ENCODE measurements at places on chromosomes 3 and 15.

GRCh38 chr3:192417017-192417416, 310.3 kb downstream of the FGF12 start:
- DNase-seq: no peak

DNA sequence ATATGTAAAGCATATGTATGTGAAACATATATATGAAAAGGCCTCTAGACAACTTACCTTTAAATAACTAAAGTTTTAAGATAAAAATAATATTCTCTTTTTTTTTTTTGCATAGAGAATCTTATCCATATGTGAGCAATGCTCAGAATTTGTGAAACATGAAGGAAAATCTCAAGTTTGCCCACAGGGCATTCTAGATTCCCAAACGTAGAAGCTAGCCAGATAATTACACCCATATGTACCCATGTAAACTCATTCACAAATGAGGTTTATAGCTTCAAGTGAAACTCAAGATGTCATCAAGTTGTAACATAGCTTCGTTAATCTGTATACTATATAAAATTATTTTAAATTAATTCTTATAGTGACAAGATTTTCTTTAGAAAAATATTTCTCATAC, 537.3 kb upstream of the NR2F2 start:
- DNase-seq: no peak

DNA sequence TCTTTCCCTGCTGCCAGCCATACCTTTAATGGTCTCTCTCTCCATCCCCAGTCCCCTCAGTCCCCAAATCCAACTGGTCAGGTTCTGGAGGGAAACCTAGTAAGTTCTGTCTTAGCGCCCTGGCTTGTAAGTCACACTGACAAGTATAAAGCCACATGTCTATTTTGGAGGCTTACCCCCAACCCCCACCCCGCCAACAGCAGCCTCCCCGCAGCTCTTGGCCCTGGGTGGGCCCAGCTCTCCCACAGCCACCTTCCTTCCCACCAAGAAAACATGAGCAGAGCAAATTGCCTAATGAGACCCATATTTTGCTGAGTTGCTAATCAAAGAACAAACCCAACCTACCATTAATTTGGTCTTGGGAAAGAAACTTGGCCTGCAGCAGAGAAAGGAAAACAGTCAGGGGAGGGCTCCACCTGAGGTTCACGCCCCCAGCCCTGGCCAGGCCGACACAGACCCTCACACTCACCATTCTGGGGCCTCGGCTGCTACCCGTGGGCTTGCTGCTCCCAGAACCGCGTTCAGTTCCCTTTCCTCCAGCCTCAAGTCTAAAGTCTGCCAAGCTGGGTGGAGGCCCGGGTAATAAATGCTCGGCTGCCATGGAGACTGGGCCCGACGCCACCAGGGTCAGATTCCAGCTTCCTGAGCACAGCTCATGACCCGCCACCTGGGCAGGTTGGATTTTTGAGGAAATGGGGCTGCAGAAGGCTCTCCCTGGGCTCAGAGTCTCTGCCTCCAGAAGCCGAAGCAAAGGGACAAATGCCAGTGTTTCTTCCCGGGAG, at the start of gene CALML4:
CALML4 (minus strand) TSS at position 557 of the 782 bp plus-strand sequence; CDS start at position 472, 85 bp downstream.
- DNase-seq: no peak

DNA sequence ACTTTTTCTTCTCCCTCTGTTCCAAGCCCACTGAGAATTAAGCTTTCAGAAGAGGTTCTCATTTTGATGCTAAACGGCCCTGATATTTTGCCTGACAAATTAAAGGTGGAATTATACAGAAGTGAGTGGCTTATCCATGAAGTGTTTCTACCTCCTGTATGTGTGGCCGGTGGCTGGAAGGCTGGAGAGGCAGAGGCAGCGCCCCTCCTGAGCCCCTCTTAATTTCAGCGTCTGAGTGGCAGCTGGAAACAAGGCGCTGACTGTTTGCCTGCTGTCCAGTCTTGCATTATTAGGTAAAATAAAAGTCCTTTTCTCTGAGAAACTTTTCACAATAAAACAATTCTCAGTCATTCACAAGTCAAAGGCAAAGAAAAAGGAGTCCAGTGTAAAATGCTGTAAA, 685.7 kb downstream of the MCTP2 start:
- DNase-seq: no peak

DNA sequence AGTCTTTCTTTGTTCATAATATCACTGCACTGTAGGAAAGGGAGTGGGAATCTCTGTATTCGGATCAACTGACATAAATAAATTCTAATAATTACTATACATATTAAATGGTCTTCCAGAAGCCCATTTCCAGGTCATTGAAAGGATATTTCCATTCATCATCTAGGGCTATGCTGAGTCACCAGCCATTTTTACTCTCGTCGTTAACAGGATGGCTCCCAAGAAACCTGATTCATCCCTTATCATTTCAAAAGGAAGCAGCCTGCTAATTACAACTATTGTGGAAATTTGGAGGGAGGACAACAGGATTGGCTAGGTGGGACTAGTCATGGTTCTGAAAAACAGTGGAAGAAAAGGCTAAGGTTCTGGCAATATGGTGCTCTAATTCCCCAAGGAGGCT, 13.6 kb downstream of the GMNC start:
- DNase-seq: no peak

DNA sequence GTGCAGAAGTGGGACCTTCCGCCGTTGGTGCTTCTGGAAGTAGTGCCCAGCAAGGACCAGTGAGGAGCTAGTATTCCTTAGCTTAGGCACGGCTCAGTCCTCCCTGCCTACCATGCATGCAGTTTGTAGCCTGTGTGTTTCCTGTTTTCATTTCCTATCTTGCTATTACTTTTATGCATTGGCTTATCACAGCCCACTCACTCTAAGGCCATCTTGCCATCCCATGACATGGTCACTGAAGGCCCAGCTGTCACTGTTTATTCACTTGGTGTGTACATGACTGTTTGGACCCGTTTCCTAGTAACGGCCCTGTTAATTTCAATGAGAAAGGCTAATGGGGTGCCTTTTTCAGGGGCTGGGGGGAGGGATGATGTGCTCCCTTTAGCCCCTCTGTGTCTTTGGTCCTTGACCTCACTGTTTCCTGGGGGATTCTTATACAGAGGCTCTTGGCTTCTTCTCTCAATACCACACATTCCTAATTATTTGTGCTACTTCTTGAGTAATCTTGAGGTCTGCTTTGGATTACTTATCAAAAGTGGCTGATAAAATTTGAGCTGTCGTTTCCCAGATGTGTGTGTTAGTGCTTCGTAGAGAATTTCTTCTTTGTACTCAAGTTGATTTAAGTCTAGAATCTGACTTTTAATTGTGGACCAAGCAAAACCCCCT, 24.5 kb upstream of the TRAK1 start:
- no peak for DNase-seq

DNA sequence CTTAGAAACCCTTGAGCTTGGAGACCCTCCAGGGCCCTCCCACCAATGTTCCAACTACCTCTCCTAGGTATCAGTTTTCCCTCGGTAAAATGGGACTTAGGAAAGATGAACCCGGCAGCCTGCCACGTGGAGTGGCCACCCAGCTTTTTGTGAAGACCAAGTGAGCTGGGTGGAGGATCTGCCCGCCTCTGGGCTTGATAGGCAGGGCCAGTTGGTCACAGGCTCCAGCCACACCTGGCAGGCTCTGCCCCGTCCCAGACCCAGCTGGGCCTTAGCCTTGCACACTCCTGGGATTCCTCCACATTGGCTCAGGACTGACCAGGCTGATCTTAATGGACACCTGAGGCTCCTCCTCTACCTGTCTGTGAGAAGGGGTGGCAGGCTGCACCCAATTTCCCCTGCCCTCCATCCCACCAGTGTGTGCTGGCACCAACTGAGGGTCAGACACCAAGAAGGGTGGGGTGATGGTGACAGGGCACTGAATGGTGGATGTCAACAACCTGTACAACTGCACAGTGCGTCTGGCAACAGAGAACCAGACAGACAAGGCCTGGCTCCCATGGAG, 761 bp upstream of the GRIP2 start:
- no peak for DNase-seq

DNA sequence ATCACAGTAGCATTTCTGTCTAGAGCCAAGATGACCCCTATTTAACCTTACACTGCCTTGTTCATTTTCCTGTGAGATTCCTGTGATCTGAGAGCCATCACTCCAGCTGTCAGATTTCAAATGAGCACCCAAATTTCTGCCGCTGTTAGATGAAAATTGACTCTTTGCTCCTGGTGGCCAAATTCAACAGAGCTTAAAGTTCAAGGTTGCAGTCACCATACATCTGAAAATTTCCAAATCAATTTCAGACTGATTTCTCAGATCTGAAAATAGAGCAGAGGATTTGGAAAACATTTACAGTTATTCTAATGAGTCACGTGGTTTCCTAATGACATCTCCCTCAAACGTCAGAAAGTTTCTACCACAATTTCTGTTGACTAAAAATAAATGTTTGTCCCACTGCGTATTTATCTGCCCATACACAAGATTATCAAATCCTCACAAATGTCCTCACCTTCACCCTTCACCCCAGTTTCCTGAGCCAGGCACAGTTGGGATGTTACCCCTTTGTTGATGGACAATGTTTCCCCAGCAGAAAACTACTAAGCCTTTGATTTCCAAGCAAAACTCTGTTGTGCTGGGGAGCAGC, 16.4 kb downstream of the HDC start:
- DNase-seq: no peak

DNA sequence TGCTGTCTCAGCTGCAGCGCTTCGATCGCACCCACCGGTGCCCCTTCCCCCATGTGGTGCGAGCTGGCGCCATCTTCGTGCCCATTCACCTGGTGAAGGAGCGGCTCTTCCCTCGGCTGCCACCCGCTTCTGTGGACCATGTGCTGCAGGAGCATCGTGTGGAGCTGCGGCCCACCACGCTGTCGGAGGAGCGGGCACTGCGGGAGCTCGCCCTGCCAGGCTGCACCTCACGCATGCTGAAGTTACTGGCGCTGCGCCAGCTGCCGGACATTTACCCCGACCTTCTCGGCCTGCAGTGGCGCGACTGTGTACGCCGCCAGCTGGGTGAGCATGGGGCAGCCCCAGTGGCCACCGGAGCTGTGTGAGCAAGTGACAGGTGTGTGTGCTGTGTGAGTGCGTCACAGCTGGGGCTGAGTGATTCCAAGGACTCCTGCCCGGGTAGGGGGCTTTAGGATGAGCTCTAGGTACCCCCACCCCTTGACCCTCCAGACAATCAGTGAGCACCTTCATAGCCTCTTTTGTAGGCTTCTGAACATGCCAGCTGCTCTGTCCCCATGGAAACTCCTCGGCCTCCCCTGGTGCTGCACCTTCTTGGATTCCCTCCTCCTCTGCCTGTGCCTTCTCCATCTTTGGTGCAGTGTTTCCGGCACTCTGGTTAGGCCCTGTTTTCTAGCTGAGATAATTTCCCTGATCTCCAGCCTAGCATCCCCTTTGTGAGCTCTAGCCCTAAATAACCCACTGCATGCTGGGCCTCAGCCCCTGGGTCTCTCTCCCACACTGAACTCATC, 7.0 kb downstream of the C15orf39 start:
- DNase-seq: no peak

DNA sequence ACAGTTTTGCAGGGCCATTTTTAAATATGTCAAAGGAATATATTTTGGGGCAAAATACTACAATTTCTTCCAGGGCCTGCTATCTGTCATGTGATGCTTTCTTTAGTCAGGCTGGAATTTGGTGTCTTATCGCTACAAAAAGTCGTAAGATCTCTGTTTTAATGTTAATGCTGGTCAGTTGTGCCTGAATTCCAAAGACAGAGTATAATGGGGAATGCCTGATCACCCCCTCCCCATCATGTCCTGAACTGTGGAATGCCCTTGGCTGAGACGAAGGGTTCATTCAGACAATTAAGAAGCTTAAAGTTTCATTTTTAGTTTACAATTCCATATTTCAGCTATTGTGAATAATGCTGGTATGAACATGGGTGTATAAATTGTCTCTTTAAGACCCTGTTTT, 203.0 kb downstream of the TBC1D5 start:
- no peak for DNase-seq

DNA sequence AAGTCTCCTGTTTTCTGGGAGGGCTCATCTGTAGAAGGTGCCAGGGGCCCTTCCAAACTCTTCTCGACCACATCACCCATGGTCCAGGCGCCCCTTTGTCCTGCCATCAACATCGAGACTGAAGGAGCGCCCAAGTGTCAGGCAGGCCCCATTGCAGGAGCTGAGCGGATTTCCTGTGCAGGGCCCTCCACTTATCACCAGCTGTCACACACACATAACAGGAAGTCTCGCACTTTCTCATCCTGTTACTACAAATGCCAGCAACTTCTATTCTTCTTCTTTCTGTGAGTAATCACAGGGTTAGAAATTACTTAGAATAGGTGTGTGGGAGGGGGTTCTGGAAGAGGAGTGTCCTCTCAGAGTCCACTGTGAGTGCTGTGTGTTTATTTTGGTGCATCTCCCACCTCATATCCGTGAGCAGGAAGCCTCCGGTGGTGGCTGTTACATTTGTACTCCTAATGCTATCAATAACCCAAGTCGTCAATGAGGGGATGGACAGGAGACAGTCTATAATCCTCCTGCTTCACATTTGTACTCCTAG, at the start of gene KLHL6:
KLHL6 (minus strand) TSS at position 166 of the 541 bp plus-strand sequence; CDS start at position 113, 53 bp downstream.
- DNase-seq: no peak

DNA sequence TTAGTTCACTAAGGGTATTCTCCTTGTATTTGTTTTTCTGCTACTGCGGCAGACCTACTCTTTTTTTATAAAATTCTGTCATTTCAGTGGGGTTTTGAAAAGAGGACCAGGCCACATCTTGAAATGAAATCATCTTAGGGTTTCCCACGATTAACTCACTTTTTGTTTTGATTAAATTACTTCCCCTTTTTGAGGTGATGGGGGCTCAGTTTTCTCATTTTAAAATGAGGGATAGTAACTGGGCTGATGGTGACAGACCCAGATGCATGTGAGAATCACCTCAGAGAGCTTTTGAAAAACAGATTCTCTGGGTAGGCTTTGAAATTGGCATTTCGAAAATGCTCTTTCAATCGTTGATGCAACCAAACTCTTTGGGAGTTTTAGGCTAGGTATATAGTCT, 24.2 kb downstream of the UBE2Q2 start:
- no peak for DNase-seq

GRCh38 chr3:159260049-159260662, 458.3 kb downstream of the MFSD1 start:
- peak; percentile 55 for DNase-seq

GRCh38 chr3:127849368-127849767, 27.1 kb upstream of the MGLL start:
- no peak for DNase-seq

DNA sequence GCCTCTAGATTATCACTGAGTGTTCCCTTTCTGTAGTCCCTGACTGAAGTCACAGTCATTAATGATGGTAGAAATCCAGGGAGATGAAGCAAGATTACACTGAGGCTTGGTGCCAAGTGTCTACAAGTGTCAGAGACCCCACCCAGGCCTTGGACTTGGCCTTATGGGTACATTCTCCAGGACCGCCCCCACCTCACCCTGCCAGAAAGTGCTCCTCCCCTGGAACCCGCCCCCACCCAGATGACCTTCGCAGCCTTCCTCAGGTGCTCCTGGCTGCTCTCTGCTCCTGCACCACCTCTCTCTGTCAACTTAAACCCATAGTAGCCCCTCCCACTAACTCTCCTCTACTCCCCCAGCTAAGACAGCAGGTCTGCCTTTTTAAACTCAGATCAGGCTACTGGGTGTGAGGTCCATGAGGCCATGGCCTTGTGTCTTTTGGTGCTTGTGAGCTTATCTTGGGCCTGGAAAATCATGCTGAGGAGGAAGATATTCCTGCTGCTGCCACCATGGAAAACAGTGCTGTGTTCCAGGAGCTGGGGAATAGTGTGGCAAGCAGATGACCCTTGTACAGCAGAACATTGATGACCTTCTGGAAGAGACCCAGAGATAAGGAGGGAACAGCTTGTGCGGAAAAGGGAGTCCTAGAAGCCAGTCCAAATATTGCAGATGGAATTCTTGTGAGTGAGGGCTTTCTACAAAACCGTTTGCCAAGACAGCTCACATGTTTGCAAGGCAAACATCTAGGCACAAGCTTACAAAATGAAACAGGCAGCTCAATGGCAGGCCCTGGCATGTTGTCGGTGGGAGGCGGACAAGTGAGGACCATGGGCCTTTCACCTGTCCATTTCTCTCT, 40.3 kb upstream of the NDUFB4 start:
- no peak for DNase-seq

All from mesothelial cell of epicardium (in vitro differentiated cells).